ENCODE measurements at places on chromosomes 2 and 18.
A peak's percentile ranks its signal among the peaks of the same experiment; 100 is the strongest.

DNA sequence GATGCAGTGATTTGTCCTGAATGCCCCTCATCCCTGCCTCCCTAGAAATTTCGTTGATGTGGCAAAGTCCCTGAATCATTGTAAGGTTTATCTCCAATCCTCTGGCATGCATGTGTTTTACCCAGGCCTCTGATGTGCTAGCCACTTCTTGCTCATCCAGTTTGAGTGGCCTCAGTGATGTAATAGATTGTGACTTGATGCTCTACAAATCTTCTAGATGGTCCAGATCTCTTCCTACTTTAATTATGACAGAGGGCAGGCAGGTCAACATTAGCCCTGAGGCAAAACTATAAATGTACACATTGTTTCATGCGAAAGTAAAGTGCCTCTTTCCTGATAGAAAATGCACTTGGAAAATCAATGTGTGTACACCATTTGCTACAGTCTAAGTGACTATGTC lies 54.5 kb downstream of the LONRF2 start:
- no peak overlapping the region for H3K27ac ChIP-seq
- peaks cover 5% of the 10 kb centered on the region for H3K36me3 ChIP-seq
- no peaks in the 10 kb centered on the region for H3K27me3 ChIP-seq
- no peak for DNase-seq
- H3K4me1 ChIP-seq, result peaks cover 2% of the 10 kb centered on the region

GRCh38 chr18:58135183-58135641 lies 91.2 kb downstream of the NEDD4L start:
- no peaks in the 10 kb centered on the region for H3K27me3 ChIP-seq
- no peaks in the 10 kb centered on the region for H3K36me3 ChIP-seq
- peak overlapping the region; percentile 73 for H3K27ac ChIP-seq
- H3K4me3 ChIP-seq, result no peak overlapping the region

- no peak for DNase-seq
- H3K4me1 ChIP-seq, result peaks cover 57% of the 10 kb centered on the region
- no peak overlapping the region for H3K4me3 ChIP-seq
Measured at GRCh38 chr2:2640818-2641217, 309.7 kb upstream of the MYT1L start.

GRCh38 chr18:50895350-50896045 lies 16.6 kb downstream of the ME2 start:
- no peak overlapping the region for H3K4me3 ChIP-seq
- DNase-seq, result no peak
- no peaks in the 10 kb centered on the region for H3K27me3 ChIP-seq
- peaks cover 12% of the 10 kb centered on the region for H3K36me3 ChIP-seq
- H3K4me1 ChIP-seq, result no peaks in the 10 kb centered on the region

DNA sequence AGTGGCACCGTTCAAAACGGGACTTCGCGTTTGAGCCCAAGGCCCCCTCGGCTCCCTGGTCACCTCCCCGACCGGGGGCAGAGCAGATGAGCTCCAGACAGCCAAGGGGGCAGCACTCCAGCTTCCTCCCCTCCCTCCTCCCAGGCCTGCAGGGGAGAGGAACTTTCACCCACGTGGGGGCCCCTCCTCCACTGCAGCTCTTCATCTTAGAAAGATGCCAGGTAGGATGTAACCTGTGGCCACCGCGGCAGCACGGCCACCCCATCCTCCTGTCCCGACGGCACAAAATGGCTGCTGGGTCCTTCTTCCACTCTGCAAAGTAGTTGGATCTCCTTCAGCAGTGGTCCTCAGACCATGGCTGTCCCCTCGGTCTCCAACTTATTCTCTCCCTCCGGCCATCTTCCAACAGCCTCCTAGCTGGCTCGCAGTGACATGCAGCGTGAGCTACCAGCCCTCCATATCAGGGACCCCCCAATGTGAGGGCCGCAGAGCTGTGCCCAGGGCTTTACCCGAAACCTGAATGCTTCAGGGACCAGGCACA lies 94.5 kb upstream of the ID2 start:
- no peaks in the 10 kb centered on the region for H3K27me3 ChIP-seq
- no peak for DNase-seq
- H3K4me1 ChIP-seq, result peaks cover 23% of the 10 kb centered on the region
- H3K36me3 ChIP-seq, result no peaks in the 10 kb centered on the region
- H3K27ac ChIP-seq, result no peak overlapping the region

GRCh38 chr2:204321910-204322751 lies 223.1 kb upstream of the PARD3B start:
- no peak overlapping the region for H3K27ac ChIP-seq
- no peaks in the 10 kb centered on the region for H3K36me3 ChIP-seq
- peaks cover 3% of the 10 kb centered on the region for H3K27me3 ChIP-seq

DNA sequence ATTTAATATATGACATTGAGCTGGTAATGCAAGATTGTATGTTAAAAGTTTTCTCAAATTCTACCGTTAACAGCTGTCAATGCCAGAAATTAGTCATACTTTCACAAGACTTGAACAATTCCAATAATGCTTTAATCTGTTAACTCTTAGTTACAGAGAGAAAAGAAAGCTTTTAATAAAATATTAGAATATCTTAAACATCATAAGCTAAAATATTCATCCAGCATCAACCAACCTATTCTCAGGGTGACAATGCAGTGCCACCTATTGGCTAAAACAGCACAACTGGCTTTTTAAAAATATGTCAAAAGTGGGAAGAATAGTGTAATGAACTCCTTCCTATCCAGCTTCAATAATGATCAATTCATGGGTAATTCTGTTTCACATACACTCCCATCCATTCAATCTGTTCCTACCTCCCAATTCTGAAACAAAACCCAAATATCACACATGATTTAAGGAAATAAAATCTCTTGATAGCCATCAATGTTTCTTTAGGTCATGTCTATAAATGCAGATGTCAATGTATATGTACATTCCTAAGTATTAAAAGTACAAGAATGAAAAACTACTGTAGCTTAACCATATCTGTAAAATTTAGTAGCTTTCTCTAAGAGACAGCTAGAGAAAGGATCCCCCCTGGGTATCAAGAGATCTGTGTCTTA lies 79.8 kb upstream of the CCDC141 start:
- H3K27ac ChIP-seq, result no peak overlapping the region
- H3K4me3 ChIP-seq, result no peak overlapping the region
- H3K36me3 ChIP-seq, result no peaks in the 10 kb centered on the region
- peak; percentile 56 for DNase-seq

GRCh38 chr2:69483696-69484095 lies 46.5 kb upstream of the NFU1 start:
- peaks cover 12% of the 10 kb centered on the region for H3K36me3 ChIP-seq
- DNase-seq, result no peak

DNA sequence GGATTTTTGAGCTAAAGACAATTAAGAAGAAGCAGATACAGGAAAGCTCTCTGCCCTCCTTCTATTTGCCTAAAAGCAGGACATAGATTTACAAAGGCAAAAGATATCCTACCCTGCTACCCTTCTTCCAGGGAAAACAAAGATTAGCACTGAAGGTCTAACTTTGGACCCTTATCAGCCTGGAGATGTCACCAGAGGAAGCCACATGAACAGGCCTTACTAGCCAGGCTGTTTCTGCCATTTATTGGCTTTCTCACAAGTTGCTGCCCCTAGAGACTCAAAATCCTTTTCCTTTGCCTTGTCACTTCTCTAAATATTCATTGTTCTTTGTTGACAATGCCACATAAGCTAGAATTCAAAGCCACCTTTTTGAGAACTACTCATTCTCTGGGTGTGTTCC lies 147.3 kb downstream of the B3GNT2 start:
- no peaks in the 10 kb centered on the region for H3K4me1 ChIP-seq
- no peak for DNase-seq
- no peaks in the 10 kb centered on the region for H3K36me3 ChIP-seq
- H3K27ac ChIP-seq, result no peak overlapping the region

DNA sequence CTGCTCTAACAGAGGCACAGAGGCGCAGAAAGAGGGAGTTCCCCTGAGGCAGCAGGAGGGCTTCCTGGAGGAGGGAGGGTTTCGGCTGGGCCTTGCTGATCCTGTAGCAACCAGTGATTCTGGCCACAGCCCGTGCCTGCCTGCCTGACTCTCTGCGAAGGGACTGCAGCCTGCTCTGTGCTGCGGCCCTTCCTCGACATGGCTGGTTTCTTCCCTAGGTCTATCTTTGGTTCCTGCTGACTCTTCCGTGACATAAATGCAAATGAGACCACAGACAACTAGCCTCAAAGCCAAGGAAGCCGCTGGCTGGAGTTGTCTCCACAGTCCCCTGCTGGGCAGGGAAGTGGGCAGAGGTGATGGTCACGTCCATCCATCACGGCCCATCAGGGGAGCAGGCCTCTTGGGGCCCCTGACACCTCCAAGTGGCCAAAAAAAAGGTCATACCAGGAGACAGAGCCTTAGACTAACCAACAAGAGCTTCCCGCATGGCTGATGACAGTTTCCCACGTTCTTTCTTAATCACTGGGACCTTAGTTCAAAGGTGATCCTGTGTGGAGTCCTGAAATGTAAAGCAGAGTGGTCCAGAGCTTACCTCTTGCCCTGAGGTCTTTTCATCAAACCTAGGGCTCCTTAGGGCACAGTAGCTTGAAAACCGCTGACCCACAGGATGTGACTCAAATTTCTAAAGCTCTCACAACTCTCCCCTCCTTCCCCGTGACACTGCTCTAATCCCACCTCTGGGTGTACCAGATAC lies 55.3 kb downstream of the HS1BP3 start:
- no peaks in the 10 kb centered on the region for H3K36me3 ChIP-seq
- no peak for DNase-seq
- H3K4me1 ChIP-seq, result peaks cover 71% of the 10 kb centered on the region

DNA sequence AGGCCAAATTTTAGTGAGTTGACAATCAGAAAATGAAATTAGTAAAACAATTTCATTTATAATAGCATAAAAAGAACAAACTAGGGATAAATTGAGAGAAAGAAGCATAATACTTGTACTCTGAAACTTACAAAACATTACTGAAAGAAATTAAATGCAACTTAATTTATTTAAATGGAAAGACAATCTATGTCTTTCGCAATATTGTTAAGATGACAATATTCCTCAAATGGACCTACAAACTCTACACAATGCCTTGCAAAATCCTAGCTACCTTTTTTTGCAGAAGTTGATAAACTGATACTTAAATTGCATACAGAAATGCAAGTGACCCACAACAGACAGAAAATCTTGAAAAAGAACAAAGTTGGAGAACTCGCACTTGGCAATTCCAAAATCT lies 9.1 kb downstream of the EPG5 start:
- no peak for DNase-seq
- H3K27ac ChIP-seq, result no peak overlapping the region
- H3K36me3 ChIP-seq, result peaks cover 15% of the 10 kb centered on the region
- H3K4me1 ChIP-seq, result no peaks in the 10 kb centered on the region
- no peaks in the 10 kb centered on the region for H3K27me3 ChIP-seq

- peaks cover 10% of the 10 kb centered on the region for H3K4me1 ChIP-seq
- no peak for DNase-seq
Measured at GRCh38 chr18:74204526-74205152, 56.3 kb downstream of the TIMM21 start.

DNA sequence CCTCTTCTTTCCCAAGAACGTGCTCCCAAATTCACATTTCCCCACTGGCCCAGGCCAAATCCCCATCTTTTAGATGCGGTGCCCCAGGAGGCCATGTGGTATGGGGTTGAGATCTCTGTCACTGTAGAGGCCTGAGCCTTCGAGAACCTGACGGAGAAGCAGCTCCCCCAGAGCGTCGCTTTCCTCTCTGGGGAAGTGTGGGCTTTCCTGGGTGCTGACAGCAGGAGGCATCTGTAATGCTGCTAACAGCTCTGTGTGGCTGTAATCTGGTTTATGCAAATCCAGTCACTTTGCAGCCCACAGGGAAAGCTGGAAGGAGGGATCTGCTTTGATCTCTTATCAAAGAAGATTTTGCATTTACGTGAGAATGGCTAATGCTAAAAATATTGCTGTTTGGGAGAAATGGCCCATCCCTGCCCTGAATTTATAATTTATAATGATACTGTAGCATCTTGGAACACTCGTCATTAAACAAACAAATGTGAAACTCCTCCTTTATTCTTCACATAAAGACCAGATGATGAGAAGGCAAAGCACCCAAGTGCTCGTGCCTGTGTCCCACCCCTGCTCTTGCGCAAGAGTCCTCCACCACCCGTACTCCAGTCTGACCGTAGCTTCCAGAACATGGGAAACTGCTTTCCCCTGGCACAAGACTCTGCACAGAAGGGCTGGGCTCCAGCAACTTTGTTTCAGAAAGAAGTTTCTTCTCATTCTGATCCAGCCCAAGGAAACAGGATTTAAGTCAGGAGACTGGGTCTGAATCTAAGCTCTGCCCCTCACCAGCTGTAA lies 109.9 kb upstream of the EPC2 start:
- H3K36me3 ChIP-seq, result no peaks in the 10 kb centered on the region
- no peak overlapping the region for H3K4me3 ChIP-seq
- no peak overlapping the region for H3K27ac ChIP-seq
- DNase-seq, result no peak

DNA sequence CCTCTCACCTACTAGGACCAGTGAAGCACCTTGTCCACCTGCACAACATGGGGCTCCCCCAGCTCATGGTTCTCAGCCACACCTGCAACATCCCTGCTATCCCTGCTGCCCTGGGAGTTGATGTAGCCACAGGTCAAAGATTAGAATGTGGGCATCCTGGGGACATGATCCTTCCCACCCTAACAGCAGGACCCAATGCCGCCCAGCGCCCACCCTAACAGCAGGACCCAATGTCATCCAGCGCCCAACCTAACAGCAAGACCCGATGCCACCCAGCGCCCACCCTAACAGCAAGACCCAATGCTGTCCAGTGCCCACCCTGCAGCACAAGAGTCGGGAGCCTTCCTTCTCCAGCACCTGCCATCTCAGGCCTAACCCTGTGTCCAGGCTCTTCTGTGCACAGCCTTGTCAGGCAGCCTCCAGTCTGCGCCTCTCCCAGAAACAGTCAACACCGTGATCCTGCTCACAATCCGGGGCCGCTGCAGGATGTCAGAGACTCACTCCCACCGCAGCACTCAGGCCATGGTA lies 237.3 kb upstream of the SALL3 start:
- H3K4me3 ChIP-seq, result no peak overlapping the region
- no peak overlapping the region for H3K27ac ChIP-seq
- no peaks in the 10 kb centered on the region for H3K27me3 ChIP-seq
- no peaks in the 10 kb centered on the region for H3K4me1 ChIP-seq
- DNase-seq, result no peak

DNA sequence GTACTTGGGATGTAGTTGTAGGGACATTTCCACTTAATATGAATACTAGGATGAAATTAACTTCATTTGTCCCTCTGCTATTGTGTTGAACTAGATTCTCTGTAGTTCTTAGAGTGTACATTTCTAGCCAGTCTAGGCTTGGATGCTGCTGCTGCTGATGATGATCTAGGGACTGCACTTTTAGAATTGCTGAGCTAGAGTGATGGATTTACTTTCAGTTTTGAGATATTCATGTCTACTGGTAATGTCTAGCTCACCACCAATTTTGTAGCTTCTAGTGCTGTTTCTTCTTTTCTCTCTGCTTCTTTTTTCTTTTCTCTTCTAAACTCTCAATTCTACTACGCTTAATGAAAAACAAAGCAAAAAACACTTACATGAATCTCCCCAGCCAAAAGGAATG lies 49.4 kb downstream of the MRPS9 start:
- H3K27ac ChIP-seq, result no peak overlapping the region
- H3K4me1 ChIP-seq, result no peaks in the 10 kb centered on the region
- H3K36me3 ChIP-seq, result no peaks in the 10 kb centered on the region
- H3K4me3 ChIP-seq, result no peak overlapping the region
- no peak for DNase-seq

DNA sequence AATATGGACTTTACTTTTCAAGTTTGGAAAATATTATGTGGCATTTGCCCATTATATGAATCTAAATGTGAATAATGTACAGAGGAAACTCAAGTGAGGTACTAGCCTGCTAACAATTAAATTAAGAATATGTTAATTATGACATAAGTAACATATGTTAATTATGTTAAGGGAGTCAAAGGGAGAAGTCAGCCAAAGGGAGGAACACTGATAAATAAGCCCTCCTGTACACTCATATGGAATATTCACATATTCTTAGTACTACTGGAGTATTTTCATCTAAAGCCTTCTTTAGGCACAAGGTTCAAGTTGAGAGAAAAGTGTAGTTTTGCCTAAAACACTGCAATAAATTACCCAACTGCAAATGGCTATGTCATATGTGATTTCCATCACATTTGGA lies 30.1 kb downstream of the ITGB6 start:
- no peaks in the 10 kb centered on the region for H3K27me3 ChIP-seq
